ENCODE measurements at places on chromosomes 5 and 9.

DNA sequence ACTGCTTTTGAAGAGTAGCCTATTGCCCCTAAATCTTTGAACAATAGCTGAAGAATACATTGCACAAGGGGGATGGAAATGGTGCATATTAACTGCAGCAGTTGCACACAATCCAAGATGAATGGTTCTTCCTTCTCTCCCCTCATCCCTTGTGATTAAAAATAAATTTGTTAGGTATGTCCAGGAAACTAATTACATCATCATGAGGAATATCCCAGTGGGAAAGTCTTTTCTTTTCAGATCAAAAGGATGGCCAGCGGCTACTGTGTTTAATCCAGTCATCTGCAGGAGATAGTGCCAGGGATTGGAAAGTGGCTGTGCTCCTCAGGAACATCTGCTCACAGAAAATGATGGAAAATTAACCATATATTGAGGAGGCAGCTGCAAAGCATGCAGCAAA lies 508.4 kb upstream of the SEMA6A start:
- DNase-seq = no peak

GRCh38 chr9:79984429-79985067 lies 412.8 kb downstream of the TLE4 start:
- no peak for DNase-seq

DNA sequence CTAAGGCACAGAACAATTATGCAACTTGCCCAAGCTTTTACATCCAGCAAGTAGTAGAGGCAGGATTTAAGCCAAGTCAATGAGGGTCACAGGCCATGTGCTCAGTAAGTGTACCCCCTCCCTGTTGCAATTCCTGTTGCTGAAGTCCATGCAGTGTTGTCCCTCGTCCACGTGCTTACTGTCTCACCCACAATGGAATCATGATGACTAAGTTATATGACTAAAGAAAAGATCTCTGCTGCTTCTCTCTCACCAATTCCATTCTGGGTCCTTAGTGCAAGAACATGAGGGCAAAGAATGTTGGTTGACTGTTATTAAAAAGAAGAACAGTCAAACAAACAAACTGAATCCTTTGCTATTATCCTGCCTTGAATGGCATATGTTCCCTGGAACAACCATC lies 233.6 kb upstream of the SLC24A2 start:
- no peak for DNase-seq

DNA sequence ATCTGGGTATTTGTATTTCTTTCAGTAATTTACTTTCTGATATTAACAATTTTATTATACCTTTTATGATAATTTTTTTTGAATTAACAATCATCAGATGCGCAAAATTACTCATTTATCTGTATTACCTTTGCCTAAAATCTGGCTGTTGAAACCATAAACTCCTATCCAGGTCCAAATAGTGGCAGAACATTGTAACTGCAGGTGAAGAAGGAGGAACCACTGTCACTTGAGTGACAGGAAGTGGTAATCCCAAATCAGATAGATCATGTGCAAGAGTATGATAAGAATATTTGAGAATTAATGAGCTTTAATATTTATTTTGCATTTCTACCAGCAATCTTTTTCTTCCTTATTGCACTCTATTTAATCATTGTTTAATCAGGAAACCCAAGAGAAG lies 139.3 kb upstream of the TLE4 start:
- no peak for DNase-seq
